CD14-positive monocyte (primary cell): ENCODE measurements at places on chromosomes 7 and 10.

DNA sequence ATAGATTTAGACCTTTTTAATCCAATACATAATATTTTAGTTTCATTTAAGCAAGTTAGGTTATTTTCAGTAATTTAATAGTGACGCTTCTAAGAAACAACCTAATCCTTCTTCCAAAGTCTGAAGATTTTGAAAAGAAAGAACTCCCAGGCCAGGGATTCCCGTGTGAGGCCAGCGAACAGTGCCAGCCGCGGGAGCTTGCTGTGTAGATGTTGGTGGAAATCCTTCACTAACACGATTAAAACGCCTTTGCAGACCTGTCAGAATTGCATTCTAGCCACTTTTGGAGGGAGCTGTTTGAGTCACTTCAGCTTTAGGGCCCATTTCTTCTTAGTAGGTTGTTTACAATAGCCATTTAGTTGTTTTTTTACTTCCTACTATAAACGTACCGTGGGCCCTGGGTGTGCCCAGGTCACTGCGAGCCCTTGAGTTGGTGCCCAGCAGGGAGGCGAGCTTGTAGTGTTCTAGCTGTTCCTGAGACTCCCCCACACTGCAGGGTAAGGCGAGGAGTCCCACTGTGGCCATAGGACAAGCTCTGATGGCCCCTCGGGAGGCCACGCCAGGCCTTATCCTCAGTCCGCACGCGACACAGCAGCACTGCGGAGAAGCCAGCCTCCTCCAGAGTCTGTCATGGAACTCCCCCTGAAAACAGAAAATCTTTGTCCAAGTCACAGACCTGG, 32.3 kb downstream of the PPP2R2D start:
- no peak overlapping the region for H3K27ac ChIP-seq
- no peak overlapping the region for H3K4me3 ChIP-seq
- peaks cover 37% of the 10 kb centered on the region for H3K36me3 ChIP-seq
- DNase-seq, result no peak
- no peaks in the 10 kb centered on the region for H3K27me3 ChIP-seq

DNA sequence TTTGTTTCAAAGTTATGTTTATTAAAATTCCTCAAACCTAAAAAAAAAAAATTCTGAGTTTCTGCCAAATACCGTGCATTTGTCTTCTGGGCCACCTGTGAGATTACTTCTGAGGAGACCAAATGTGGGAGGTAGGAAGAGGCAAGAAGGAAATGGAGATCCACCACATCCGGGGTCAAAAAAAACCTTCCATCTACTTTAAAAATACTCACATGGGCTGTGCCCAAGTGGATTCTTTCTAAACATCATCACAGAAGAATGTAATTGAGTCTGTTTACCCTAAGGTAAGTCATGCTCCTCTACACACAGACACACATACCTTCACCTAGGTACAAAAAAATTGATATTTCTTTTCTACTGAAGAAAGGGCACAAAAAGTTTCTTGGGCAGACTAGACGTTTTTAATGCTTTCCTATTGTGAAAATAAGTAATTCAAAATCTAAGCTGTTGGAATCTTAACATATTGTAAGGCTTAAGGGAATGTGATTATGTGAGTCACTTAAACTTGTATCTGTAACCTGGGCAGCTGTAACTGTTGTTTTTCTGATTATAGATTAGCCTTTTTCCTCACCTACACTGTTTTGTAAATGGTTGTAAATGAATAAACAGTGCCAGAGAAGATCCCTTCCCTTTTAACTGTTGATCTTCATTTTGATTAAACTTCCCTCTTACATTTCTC, 19.1 kb upstream of the SPOCK2 start:
- H3K27ac ChIP-seq, result no peak overlapping the region
- no peaks in the 10 kb centered on the region for H3K4me1 ChIP-seq
- H3K36me3 ChIP-seq, result peaks cover 6% of the 10 kb centered on the region
- H3K4me3 ChIP-seq, result no peak overlapping the region

DNA sequence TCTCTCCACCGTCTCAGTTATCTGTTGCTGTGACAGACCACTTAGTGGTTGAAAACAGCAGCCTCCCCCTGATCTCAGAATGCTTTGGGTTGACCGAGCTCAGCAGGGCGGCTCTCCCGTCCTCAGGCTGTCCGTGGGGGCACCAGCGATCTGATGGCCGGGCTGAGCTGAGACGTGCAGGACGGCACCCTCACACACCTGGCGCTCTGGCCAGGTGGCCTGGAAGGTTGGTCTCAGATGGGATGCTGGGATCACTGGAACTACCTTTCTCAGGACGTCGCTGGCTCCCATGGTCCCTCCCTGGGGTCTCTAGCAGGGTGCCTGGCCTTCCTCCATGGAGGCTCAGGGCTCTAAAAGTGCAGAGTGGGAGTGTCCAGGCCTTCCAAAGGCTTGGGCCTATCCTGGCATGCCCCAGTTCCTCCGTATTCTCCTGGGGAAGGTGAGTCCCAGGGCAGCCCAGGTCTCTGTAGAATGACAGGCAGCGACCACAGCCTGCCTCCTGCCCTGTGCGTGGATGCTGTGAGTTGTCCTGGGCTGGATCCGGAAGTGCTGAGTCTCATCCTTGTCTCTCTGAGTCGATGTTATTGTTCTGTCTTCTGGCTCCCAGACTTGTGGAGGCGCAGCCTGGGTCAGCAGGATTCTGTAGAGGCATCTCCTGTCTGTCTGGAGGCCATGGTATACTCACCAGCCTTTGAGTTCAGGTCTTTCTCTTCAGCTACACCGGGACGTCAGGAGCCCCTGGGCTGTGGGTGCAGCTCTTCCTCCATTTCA, 12.2 kb upstream of the PWWP2B start:
- DNase-seq, result no peak
- peaks cover 67% of the 10 kb centered on the region for H3K4me1 ChIP-seq
- no peak overlapping the region for H3K4me3 ChIP-seq

DNA sequence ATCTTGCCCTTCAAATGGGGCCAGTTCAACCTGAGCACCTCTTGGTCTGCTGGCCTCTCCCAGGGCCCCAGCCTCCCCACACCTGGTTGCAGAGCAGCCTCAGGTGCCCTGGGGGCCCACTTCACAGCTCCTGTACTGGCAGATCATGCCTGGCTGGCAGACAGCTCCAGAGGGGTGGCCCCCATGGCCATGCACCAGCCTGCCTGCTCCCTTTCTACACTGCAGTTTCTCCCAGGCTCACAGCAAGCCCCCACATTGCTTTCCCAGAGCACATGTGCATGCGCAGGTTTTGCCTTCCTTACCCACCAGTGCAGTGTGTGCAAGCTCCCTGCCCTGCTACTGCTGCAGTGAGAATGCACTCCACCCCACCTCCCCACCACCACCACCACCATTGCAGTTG, 9.8 kb upstream of the MIOS start:
- H3K27me3 ChIP-seq, result no peaks in the 10 kb centered on the region
- H3K36me3 ChIP-seq, result no peaks in the 10 kb centered on the region
- no peak overlapping the region for H3K27ac ChIP-seq
- DNase-seq, result no peak
- H3K4me1 ChIP-seq, result no peaks in the 10 kb centered on the region

DNA sequence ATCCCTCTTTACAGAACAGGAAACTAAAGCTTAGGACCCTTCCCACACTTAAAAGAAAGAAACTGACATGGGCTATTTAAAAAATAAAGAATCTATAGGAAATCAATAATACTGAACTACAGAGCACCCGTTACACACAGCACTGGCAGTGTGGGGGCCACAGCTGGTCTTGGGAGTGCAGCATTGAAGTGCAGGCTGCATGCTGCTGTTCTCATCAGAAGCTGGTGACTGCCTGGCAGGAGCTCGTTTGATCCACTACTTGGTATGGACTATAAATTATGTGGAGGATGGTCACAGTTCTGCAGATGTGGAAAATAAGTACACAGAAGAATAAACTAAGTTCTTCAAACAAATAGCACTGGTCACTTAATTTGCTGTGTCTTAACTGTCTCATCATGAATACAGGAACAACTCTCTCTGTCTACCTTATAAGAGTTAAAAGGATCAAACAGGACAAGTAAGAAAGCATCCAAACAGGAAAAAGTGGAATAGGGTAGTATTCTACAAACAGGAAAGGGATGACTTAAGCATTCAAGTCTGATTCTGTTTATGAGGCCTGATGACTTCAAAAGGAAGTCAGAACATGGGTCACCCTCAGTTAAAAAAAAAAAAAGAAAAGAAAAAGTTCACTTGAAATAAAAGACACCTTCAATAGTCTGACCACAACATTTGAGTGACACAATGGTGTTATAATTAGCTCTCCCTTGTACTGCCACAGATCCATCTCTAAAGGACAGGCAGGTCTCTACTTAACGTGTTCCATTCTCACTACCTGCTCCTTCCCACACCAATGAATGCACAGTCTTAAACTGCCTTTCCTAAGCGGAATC, 21.0 kb downstream of the DOCK4 start:
- H3K4me1 ChIP-seq, result no peaks in the 10 kb centered on the region
- no peak for DNase-seq
- H3K36me3 ChIP-seq, result no peaks in the 10 kb centered on the region
- no peak overlapping the region for H3K4me3 ChIP-seq

DNA sequence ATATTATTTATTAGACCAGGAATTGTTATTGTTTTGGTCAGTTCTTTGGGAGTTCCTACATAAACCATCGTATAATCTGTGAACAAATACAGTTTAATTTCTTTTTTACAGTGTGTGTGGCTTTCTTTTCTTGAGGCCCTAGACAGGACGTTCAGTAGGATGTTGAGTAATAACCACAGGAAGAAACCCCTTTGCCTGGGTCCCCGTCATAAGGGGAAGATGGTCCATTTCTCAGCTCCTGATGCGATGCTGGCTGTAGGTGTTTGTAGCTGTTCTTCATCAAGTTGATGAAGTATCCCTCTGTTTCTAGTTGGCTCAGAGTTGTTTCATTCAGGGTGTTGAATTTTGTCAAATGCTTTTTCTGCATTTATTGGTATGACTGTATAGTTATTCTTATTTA, 219.7 kb upstream of the ADARB2 start:
- H3K27ac ChIP-seq, result no peak overlapping the region
- H3K4me3 ChIP-seq, result no peak overlapping the region

DNA sequence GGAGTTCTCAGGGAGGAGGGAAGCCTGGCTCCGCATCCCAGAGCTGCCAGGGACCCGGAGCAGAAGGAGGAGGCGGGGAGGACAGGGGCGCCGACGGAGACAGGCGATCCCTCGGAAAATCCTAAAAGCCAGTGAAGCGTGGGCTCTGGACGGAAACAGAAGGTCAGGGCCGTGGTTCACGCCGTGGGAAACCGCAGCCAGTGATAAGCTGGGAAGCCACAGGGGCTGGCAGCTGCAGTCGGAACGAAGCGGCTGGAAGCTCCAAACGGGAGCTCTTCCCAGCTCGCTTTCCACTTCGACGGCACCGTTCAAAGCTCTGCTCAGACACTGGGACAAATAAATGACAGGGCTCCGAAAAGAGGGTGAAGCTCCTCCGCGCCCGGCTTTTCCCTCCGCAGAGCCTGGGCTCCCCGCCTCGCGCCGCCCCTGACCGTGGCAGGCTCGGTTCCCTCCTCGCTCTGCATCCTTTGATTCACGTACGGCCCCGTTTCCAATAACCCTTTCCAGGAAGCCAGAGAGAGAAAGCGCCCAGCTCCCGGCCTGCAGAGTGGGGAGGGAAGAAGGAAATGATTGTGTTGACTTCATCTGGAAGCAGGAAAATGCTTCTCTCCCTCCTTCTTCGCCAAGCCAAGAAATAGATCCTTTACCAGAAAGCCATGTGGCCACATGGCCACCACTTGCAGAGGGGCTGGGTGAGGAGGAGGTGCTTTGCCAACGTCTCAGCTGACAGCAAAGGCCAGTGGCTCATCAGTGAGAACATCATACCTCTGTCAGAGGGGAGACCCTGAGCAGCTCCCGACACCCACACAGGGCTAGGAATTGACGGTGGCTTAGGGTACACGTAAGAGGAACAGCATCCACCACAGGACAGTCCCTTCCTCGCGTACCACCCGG, 57.4 kb downstream of the ADRB1 start:
- no peaks in the 10 kb centered on the region for H3K36me3 ChIP-seq
- H3K27ac ChIP-seq, result no peak overlapping the region
- no peak for DNase-seq
- H3K4me3 ChIP-seq, result peak overlapping the region; percentile 35
- H3K4me1 ChIP-seq, result peaks cover 57% of the 10 kb centered on the region

- H3K36me3 ChIP-seq, result peaks cover 65% of the 10 kb centered on the region
- H3K4me3 ChIP-seq, result no peak overlapping the region
- no peaks in the 10 kb centered on the region for H3K27me3 ChIP-seq
- H3K27ac ChIP-seq, result no peak overlapping the region
Observed at GRCh38 chr10:50316695-50317648, 65.7 kb upstream of the ASAH2 start.

DNA sequence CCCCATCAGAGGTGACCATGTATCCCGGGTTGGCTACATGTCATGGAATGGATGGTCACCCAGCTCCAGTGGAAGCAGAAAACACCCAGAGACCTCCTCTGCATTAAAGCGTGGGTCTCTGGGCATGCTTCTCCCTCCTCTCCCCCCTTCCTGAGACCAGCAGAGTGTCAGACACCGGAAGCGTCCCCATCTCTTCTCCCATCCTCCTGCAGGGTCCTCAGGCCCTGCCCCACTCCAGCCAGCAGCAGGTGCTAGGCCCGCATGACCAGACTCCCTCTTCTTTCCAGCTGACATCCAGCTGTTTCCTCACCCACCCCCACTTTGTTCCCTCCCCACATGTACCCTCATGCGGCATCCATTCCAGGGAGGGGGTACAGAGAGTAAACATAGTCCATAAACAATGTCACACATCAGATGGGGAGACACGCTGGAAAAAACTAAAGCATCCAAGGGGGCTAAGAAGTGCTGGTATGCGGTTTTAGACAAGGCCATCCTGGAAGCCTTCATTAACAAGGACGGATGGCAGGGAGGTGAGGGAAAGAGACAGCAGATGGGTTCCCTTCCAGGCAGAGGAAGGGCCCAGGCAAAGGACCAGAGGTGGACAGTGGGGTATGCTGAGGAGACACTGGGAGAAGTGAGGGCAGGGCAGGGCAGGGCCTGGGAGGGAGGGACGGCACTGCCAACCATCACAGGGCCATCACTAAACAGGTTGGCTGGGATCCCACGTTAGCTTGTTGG, 12.5 kb upstream of the SLC18A3 start:
- H3K36me3 ChIP-seq, result no peaks in the 10 kb centered on the region
- H3K4me3 ChIP-seq, result no peak overlapping the region
- no peaks in the 10 kb centered on the region for H3K4me1 ChIP-seq
- no peak overlapping the region for H3K27ac ChIP-seq

- no peak overlapping the region for H3K4me3 ChIP-seq
- no peak overlapping the region for H3K27ac ChIP-seq
- no peaks in the 10 kb centered on the region for H3K36me3 ChIP-seq
- no peak for DNase-seq
Observed at GRCh38 chr7:148633761-148634160, 43.2 kb downstream of the C7orf33 start.

DNA sequence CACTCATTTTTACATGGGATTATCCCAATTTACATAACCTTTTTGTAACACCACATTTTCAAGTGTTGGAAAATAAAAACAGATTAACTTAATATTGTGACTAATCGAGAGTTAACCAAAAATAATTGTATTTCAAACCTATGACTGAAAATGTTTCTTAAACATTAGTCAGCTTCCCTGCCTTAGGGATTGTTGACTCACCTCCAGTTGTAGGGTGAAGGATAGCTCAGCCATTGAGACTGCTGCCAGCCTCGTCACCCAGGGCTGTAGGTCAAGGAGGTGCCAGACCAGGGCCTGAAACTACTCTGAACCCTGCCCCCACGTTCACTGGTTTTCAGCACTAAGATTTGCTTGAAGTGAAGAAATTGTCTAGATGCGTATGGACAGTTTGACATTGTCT, 351.2 kb downstream of the GFRA1 start:
- no peaks in the 10 kb centered on the region for H3K27me3 ChIP-seq
- no peak overlapping the region for H3K4me3 ChIP-seq
- DNase-seq, result no peak
- H3K27ac ChIP-seq, result no peak overlapping the region

- H3K4me3 ChIP-seq, result no peak overlapping the region
- H3K36me3 ChIP-seq, result peaks cover 13% of the 10 kb centered on the region
- no peaks in the 10 kb centered on the region for H3K27me3 ChIP-seq
Observed at GRCh38 chr10:35329520-35329919, 6.8 kb upstream of the CCNY start.
